A549 treated with RU486 at 1 μM for 4 hours (cell line): ENCODE measurements at places on chromosomes 6 and 20. TPM values are rescaled to one million over a fixed set of nuclear protein-coding genes. Genes with fewer than 3 reads are reported as not detected.

Gene C6orf58
- total RNA-seq: 0.13 to 0.33 TPM (median 0.13 TPM) in 3 of 5 replicates, not detected in the others

Gene SLC17A2
- not detected in 5 replicates for total RNA-seq

Gene DDX43
- not detected in 5 replicates for total RNA-seq

Gene CLIC5
- not detected in 5 replicates for total RNA-seq

Gene BTN1A1
- total RNA-seq: not detected in 5 replicates

Gene CHMP4B
- total RNA-seq: 183 to 211 TPM (median 188 TPM) in 5 replicates

Gene BNIP5
- total RNA-seq: not detected in 5 replicates

Gene GABRR1
- total RNA-seq: not detected in 5 replicates

Gene FAM209B
- total RNA-seq: 0.25 to 0.59 TPM (median 0.48 TPM) in 4 of 5 replicates, not detected in the other

Gene ARHGAP18
- total RNA-seq: 3.1 to 5.2 TPM (median 3.8 TPM) in 5 replicates

Gene PDE10A
- 29.1 to 34.8 TPM (median 33.0 TPM) in 5 replicates for total RNA-seq

Gene ZSCAN23
- total RNA-seq: not detected in 5 replicates

Gene PRL
- not detected in 5 replicates for total RNA-seq

Gene LY6G5C
- total RNA-seq: 0.77 to 1.9 TPM (median 1.2 TPM) in 5 replicates

Gene MAK
- total RNA-seq: 0.10 to 0.21 TPM (median 0.14 TPM) in 5 replicates

Gene RHAG
- total RNA-seq: 0.09 to 0.10 TPM in 2 of 5 replicates, not detected in the others

Gene NRN1
- total RNA-seq: 0.45 to 0.69 TPM (median 0.50 TPM) in 5 replicates

Gene SLC12A5
- 12.4 to 17.2 TPM (median 15.6 TPM) in 5 replicates for total RNA-seq

Gene RPS18
- total RNA-seq: 2,467 to 2,823 TPM (median 2,760 TPM) in 5 replicates

Gene GHRH
- total RNA-seq: not detected in 5 replicates

Gene APOBEC2
- total RNA-seq: not detected in 5 replicates
